Vagina (tissue), 2 donors: ENCODE measurements at places on chromosomes 16 and 17.

GRCh38 chr17:77831474-77832179, 126.9 kb upstream of the TNRC6C start:
- H3K27ac ChIP-seq = peak overlapping the region; percentile 87
- H3K27me3 ChIP-seq = no peaks in the 10 kb centered on the region
- no peak overlapping the region for H3K4me3 ChIP-seq
- no peaks in the 10 kb centered on the region for H3K36me3 ChIP-seq
- peaks cover 39% of the 10 kb centered on the region for H3K4me1 ChIP-seq
- DNase-seq = no peak

DNA sequence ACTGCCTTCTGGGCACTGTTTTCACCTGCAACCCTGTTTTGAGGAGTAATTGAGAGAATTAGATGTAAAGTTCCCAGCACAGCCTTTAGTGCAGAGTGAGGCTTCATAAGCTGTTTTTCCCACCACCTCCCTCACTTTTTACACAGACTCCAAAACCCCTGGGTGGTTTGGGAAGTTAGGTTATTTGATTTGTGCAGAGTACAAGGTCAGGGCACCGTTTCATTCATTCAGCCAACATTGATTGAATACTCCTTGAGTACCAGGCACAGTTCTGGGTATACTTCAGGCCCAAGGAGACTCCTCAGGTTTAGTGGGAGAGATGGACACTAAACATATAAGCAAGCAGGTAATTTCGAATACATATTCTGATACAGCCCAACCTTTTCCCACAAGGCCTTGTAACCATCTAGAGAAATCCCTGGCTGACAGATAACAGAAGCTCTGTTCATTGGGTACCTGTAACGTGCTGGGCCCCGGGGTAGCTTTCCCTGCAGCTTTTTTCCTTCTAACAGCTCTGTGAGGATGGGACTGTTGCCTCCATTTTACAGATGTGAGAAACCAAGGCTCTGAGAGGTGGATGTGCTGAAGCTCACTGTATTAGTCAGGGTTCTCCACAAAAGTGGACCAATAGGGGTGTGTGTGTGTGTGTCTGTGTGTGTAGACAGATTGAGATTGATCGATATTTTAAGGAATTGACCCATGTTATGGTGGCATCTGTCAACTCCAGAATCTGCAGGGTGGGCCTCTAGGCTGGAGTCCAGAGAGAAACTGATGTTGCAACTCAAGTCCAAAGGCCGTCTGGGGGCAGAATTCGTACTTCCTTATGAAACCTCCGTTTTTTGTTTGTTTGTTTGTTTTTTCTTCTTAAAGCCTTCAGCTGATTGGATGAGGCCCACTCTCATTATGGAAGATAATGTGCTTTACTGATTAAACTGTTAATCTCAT, 234.7 kb downstream of the SNX29 start:
- no peaks in the 10 kb centered on the region for H3K27me3 ChIP-seq
- H3K36me3 ChIP-seq = no peaks in the 10 kb centered on the region
- H3K27ac ChIP-seq = no peak overlapping the region
- DNase-seq = no peak
- no peak overlapping the region for H3K4me3 ChIP-seq

- no peaks in the 10 kb centered on the region for H3K4me1 ChIP-seq
- H3K36me3 ChIP-seq = no peaks in the 10 kb centered on the region
- H3K4me3 ChIP-seq = no peak overlapping the region
Measured at GRCh38 chr16:1812732-1813163, 13.9 kb downstream of the HAGH start.

DNA sequence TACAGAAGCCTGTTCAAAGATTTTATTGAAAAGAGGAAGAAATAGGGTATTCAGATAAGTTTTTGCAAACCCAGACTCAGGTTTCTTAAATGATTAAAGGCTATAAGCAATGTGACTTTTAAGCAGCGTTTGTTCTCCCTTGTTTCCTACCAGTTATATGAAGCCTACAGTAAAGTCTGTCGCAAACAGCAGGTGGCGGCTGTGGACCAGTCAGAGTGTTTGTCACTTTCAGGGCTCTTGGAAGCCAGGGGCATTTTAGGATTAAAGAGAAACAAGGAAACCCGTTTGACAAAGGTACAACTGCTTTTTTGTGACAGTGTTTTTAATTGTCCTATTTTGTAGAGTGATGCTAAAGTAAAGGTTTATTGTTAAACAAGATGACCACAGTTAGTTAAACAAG, 7.7 kb upstream of the RARA start:
- peaks cover 40% of the 10 kb centered on the region for H3K4me1 ChIP-seq
- H3K27me3 ChIP-seq = no peaks in the 10 kb centered on the region
- no peak overlapping the region for H3K4me3 ChIP-seq
- no peak for DNase-seq
- H3K27ac ChIP-seq = no peak overlapping the region
- no peaks in the 10 kb centered on the region for H3K36me3 ChIP-seq

- H3K4me1 ChIP-seq = peaks cover 41% of the 10 kb centered on the region
- no peaks in the 10 kb centered on the region for H3K27me3 ChIP-seq
- H3K36me3 ChIP-seq = peaks cover 10% of the 10 kb centered on the region
- no peak for DNase-seq
- H3K4me3 ChIP-seq = no peak overlapping the region
- no peak overlapping the region for H3K27ac ChIP-seq
Measured at GRCh38 chr17:27322026-27322425, 28.1 kb downstream of the WSB1 start.

DNA sequence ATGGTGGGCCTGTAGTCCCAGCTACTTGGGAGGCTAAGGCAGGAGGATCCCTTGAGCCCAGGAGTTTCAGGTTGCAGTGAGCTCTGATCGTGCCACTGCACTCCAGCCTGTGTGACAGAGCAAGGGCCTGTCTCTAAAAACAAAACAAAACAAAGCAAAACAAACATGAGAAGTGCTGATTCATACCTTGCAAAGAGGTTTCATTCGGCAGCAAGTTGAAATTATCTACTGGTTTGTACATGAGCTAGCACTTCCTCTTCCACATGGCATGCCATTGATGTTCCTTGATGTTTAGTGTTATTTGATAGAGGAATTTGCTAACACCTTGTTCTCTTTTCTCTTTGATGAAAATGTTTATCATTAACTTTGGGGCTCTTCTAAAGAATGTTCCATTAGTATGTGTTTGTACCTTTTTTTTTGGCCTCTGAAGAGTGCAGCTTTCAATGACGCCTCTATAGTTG, 50.6 kb downstream of the SPECC1 start:
- H3K27ac ChIP-seq = no peak overlapping the region
- H3K36me3 ChIP-seq = no peaks in the 10 kb centered on the region
- no peak overlapping the region for H3K4me3 ChIP-seq
- H3K27me3 ChIP-seq = no peaks in the 10 kb centered on the region
- H3K4me1 ChIP-seq = peaks cover 20% of the 10 kb centered on the region
- no peak for DNase-seq
